KG1 (cell line): ENCODE measurements at places on chromosomes 5 and 9.
A peak's percentile ranks its signal among the peaks of the same experiment; 100 is the strongest.

- no peak for DNase-seq
Measured at GRCh38 chr9:116163293-116164055, 9.9 kb downstream of the PAPPA start.

DNA sequence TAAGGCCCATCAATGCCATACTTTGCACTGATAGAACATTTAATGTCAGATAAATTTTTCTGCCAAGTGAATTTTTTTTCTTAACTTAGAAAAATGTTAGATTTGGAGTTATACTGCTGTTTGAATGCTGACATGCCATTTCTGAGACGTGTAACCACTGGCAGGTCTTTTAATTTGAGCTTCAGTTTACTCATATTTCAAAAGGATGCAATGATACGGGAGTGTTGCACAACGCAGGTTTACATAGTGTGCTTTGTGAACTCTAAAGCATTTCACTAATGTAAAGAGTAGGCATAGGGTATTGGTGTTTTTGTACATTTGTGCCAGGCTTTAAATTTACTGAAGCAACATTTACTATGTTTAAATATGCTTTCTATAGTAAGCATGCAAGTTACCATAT lies 4.2 kb downstream of the ZBTB43 start:
- DNase-seq: no peak

DNA sequence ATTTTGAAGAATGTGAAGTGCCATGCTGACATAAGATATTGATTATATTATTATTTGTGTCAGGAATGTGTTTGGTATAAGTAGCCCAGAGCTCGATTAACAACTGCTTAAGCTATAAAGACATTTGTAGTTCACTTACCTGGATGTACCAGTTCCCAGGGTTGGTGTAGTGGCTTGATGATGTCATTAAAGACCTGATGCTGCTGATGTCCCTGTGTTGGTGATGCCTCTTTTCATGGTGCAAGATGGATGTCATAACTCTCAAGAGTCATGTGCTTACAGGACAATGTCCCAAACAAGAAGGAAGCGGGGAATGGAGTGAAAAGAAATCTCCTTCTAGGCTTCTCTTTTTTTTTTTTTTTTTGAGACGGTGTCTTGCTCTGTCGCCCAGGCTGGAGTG lies 11.5 kb upstream of the GDNF start:
- DNase-seq: no peak

DNA sequence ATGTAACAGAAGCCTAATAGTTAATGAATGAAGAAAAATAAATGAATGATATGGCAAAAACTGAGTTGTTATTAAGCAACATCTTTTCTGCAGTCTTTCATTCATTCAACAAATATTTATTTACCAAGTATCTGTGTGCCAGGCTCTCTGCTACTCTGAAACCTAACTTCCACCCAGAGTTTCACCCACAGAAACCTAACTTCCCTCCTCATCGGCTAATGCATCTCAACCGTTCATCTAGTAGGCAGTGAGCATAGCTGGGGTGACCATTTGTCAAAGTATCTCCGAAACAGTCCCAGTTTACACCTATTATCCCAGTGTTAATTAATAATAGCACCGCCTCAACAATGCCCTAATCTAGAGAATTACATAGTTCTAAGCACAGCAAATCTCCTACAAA lies 1.5 kb downstream of the TTC39B start:
- no peak for DNase-seq

DNA sequence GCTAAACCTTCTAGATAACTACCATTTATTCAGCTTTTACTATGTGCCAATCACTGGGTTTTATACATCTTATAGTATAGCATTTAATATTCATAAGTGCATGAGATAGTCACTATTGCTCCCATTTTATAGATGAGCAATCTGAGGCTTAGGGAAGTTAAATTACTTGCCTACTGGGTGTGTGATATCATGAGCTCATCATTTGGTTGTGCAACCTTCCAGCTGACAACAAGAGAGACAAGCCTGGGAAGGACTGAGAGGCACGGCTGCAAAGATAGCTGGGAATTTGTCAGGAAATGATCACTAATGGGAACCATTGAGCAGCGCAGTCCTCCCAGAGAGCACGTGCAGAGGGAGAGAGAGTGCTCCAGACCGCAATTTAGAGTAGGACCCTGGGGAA lies 481.6 kb upstream of the KIF2A start:
- DNase-seq: no peak

DNA sequence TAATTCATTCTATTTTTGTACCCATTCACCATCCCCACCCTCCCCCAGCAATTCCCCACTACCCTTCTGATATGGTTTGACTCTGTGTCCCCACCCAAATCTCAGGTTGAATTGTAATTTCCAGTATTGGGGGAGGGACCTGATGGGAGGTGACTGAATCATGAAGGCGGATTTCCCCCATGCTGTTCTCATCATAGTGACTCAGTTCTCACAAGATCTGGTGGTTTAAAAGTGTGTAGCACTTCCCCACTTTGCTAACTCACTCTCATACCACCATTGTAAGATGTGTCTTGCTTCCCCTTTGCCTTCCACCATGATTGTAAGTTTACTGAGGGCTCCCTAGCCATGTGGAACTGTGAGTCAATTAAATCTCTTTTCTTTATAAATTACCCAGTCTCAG lies 25.9 kb upstream of the TESK1 start:
- no peak for DNase-seq

GRCh38 chr5:56480705-56481427 lies 247.7 kb upstream of the ANKRD55 start:
- DNase-seq: no peak

DNA sequence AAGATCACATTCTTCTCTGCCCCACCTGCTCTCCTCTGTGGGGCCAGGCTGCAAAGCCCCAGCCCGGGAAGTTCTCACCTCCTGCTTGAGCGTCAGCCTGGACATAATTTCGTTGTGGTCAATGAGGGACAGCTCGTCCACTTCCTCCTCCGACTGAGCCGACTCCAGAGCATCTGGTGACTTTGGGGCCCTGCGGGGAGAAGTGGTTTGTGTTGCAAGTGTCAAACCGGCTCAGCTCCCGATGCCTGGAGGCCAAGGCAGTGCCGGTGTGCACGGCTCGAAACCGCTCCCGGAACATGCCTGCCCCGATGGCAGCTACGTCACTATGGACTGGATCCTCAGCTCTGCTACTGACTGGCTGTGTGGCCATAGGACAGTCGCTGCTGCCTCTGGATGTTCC lies 52.8 kb downstream of the PRRT1B start:
- no peak for DNase-seq

GRCh38 chr5:141706121-141706520 lies 24.1 kb upstream of the ARAP3 start:
- no peak for DNase-seq

GRCh38 chr5:126198531-126198930 lies 224.7 kb upstream of the GRAMD2B start:
- DNase-seq: no peak

DNA sequence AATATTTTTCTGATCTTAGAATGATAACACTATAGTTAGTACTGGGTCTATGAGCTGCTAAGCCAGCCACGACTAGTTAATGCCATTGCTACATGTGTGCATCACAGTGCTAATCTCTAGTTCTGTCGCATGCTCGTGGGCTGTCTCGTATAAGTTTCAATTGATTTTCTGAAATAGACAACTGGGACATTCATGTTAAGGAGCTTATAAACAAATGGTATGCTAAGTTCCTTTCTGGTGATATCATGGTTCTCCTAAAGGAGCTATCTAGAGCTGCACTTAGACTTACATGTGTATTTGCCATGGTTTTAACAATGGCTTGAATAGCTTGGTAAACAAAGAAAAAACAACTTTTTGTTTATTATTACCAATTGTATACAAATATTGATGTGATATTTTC lies 46.2 kb downstream of the F2RL2 start:
- no peak for DNase-seq

GRCh38 chr5:91556-92263 lies at the start of gene PLEKHG4B:
TSS of gene PLEKHG4B (plus strand) at chr5:92168. CDS start at chr5:92232, 64 bp downstream.
- no peak for DNase-seq

DNA sequence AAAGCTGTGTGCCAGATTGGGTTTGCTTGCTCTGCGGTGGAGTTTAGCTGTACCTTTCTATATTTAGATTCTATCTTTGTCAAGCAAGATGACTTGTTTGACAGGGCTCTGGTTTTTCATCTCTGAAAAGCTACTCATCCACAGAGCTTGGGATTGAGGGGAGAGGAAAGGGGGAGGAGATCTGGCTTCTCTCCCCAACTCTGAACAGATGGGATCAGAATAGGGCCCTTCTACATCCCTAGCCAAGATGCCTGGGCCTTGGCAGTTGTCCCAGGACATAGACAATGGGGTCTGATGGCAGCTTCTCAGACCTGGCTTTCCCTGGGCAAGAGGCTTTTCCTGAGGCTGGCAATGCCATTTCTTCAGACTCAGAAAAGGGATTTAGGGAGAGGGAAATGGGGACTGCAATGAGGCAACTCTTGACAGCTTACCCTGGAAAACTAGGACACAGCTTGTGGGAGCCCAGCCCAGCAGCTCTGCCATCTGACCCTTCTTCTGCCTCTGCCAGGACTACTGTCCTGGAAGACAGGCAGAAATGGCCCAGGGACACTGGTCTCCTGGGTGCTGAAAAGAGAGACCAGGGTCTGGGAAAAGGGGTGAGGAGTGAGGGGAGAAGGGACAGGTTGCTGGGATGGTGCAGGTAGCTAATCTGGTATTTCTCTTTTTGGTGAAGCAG lies 50.2 kb upstream of the ASTN2 start:
- no peak for DNase-seq

- DNase-seq: peak; percentile 59
Measured at GRCh38 chr5:65825408-65826328, 100.7 kb upstream of the ERBIN start.

DNA sequence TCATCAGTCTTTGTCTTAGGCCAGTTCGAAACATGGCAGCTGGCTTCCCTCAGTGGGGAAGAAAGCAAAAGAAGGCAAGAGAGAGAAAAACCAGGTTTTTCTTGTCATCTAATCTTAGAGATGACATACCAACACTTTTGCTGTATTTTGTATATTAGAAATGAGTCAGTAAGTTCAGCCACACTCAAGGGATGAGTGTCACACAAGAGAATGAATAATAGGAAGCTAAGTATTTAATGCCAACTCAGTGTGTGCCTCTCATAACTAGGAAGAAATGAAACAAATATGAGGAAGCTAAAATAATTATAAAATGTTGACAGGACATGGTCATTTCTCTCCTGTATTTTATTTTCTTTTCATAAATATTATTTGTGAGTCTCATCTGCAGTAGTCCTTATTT lies 65.3 kb downstream of the CDH12 start:
- no peak for DNase-seq

- no peak for DNase-seq
Measured at GRCh38 chr9:110886832-110887231, 151.4 kb downstream of the LPAR1 start.

- DNase-seq: no peak
Measured at GRCh38 chr9:109791003-109791677, 11.1 kb downstream of the PALM2AKAP2 start.

DNA sequence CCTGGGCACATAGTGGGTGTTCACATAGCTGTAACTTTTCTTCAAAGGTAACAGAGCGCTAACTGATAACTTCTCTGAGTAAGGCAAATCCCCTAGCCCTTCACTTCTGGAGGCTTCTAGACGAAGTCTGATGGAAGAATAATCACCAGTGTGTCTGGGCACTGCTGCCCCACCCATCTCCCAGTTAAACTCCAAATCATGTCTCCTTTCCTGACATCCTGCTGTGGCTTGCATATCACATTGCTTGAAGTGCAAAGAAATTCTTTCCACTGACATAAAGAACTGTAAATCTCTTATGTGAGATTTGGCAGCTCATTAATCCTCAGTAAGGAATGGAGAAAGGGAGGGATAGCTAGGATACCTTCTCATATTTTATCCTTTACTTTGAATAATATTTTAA lies 74.6 kb downstream of the MARCHF11 start:
- no peak for DNase-seq

- DNase-seq: no peak
Measured at GRCh38 chr9:132192728-132193127, 30.9 kb downstream of the NTNG2 start.

GRCh38 chr9:34689512-34689911 lies 1.6 kb downstream of the CCL19 start:
- no peak for DNase-seq

GRCh38 chr5:147426640-147427327 lies 83.1 kb downstream of the DPYSL3 start:
- no peak for DNase-seq
